Posterior cingulate gyrus (tissue), 11 donors: ENCODE measurements at places on chromosomes 11 and 22.
A peak's percentile ranks its signal among the peaks of the same experiment; 100 is the strongest.

DNA sequence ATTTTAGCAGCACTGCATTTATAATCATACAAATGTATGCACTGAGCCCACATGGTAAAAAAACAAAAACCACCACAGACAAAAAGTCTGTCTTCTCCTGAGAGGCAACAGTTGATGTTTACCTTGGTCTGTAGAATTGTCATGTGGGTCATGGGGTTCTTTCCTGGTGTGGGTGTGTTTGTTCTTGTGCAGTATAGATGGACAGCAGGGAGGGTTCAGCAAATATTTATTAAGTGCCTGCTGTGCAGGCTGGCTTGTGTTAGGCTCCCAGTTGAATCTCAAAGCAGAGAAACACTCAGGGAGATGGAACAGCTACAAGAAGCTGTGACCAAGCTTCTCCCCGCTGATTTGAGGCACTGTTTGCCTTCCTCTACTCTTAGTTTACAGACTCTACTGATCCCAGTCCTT is 82.2 kb downstream of the PISD start:
- DNase-seq: no peak

GRCh38 chr22:48869788-48870187 is 957.9 kb downstream of the BRD1 start:
- DNase-seq: no peak

DNA sequence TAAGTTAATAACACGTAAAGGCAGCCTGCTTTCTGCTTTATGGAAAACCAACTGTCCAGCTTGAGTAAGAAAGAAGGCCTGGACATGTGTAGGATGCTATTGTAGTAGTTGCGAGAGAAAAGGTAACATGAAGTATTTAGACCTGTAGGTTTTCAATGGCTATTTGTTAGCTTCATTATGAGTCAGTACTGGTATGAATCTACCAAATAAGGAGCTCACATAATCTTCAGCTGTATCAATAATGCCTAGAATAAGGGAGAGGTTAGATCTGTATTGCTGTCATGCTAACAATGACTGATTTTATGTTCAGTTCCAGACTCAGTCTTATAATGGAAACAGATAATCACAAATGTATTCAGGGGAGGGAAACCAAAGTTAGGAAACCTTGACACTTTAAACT is 550.3 kb downstream of the CNTN5 start:
- DNase-seq: no peak

DNA sequence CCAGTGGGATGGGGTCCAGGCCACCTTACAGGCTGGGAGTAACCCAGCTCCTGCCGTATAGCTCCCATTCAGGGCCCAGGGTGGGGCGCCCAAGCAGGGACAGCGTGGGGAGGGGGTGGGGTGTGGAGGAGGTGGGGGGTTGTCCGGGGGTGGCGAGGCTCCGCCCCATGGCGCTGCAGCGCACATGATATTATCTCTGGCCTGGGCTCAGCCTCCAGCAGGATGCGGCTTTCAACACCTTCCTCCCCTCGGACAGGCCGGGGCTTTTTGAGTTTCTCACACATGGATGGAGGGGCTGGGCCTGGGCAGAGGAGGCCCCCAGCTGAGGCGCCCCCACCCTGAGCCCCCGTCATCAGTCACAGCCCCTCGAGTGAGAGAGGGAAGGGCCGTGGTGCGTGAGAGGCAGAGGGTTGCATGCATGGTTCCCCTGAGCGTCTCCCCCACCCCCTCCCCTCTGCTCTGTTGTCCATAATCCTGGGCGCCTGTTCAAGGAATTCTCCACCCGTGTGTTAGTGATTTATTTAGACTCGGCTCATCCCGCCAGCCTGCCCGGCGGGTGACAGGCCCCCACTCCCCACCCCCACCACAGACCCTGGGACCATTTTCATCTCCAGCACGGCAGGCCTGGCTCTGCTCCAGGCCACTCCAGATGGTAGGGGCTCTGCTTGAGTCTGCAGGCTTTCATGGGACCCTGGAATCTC is 44.9 kb downstream of the WNT11 start:
- peak; percentile 48 for DNase-seq

GRCh38 chr22:49810363-49811019 is 17.2 kb downstream of the BRD1 start:
- DNase-seq: no peak

- no peak for DNase-seq
These were observed 2.9 kb downstream of the SMCO4 start for GRCh38 chr11:93540337-93540736.
